ENCODE measurements at places on chromosomes 1 and 21. TPM values are rescaled to one million over a fixed set of nuclear protein-coding genes. Genes with fewer than 3 reads are reported as not detected.

Gene SYT6
- polyA plus RNA-seq = 0.03 TPM

DNA sequence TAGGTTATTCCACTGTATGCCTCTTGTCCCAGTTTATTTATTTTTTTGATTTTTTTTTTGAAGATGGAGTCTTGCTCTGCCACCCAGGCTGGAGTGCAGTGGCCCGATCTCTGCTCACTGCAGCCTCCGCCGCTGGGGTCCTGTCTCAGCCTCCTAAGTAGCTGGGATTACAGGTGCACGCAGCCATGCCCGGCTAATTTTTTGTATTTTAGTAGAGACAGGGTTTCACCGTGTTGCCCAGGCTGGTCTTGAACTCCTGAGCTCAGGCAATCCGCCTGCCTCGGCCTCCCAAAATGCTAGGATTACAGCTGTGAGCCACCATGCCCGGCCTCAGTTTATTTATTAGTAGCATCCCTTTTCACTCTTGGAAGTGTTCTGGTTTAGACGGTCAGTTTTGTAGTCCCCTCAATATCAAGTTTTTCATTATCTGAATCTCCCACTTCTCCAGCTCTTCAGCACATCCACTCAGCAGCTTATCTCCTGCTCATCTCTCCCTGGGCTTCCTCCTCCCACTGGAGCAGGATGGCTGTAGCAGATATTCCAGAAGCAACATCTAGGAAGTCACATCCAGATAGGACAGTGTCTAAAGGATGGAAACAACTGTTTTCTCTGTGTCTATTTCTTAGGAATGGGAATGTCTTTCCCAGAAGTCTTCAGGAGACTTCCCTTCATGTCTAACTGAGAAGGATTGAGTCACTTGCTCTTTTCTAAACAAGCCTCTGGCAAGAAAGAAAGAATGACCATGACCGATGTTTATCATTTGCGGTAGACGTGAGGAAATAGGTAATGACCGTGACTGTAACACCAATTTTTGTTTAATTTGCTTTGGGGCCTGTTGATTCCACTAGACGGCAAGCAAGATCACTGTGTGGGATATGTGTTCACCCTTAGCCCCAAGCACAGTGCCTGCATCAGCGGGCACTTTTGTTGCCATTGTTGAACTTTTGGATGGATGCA, 14.4 kb downstream of the CCDC190 start:
- no peak for DNase-seq

Gene PGM1
- polyA plus RNA-seq = 305 TPM

DNA sequence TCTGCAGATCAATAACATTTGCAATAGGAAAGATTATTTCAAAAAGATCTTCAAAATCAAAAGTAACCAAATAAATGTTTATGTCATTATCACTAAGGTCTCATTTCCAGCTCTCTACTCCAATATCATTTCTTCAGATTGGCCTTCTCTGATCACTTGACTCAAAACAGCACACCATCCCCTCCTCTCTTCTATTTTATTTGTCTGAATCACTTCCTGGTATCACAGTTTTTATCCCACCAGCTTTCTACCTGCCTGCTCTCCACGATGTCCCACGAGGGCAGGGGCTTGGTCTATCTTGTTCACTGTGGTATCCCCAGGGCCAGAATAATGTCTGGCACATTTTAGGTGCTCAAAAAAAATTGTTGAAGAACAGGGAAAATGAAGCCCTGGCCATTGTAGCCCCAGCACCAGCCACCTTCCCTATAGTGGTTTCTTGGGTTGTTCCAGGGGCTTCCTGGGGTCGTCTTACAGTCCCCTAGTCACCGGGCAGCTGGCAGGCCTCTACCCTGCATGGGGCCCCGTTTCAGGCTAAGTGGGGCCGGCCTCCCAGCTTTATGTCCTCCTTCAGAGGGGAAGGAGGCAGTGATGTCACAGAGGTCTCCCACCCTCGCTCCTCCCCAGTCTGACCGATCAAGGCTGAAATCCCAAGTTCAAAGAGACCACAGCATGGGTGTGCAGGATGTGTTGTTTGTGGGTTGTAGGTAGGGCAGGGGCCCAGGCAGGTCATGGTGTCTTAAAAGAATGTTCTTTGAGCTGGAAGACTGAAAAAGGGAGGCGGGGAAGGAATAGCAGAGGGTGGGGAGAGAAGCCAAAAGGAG, 3.5 kb upstream of the PADI1 start:
- peak; percentile 41 for DNase-seq
